Fibroblast of gingiva (primary cell): ENCODE measurements at places on chromosomes 7 and 10.

DNA sequence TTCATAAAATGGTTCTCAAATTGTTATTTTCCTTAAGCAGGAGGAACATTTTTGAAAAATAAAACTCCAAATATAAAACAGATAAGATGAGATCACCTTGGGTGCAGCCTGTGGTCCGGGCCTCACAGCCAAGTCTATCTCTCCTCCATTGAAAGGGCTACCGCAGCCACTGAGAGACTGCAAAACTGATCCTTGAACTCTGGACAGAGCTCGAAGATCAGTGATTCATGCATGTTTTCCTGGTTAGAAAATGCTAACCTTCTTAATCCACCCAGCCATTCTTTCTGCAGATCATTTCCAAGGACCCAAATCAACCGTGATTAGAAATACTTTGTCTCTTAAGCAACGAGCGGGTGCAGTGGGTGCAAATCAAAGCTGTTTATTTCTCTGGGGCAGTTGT is 378.8 kb downstream of the PLXDC2 start:
- DNase-seq, result no peak

DNA sequence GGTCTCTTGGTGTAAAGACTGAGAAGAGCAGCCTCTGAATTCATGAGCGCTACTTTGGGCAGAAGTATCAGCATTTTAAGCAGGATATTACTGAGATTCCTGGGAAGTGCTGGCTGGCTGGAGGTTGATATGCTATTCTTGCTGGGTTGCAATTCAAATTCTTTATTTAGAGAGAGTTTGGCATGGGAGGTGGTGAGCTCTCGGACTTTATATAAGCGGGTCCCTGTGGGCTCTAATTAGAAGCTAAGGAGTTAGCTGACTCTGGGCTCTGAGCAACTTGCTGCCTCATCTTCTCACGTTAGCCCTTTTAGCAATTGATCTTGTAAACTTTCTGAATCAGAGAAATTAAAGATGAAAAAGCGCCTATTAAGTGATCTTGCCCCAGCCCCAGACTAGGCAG is 430.9 kb downstream of the SORCS3 start:
- no peak for DNase-seq

- DNase-seq, result no peak
Measured at GRCh38 chr10:110903280-110904278, 15.4 kb downstream of the BBIP1 start.

- no peak for DNase-seq
Measured at GRCh38 chr10:130807721-130808120, 503.8 kb downstream of the TCERG1L start.

DNA sequence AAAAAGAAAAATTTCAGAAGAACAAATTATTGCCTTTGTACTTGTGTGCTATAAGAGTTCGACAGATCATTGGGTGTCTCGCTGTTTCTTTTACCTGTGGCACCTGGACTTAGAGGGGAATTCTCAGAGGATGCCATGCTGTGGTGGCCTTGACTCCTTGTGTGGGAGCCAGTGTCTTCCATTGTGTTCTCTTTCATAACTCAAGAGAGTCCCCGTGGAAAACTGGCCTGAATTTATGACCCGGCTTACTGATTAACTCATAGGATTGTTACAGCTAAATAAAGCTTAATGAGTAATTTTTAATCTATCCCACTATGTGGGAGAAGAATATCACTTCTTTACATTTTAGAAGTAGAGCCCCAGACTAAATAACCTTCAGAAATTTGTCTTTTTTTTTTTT is 54.5 kb downstream of the UBE3C start:
- DNase-seq, result no peak

DNA sequence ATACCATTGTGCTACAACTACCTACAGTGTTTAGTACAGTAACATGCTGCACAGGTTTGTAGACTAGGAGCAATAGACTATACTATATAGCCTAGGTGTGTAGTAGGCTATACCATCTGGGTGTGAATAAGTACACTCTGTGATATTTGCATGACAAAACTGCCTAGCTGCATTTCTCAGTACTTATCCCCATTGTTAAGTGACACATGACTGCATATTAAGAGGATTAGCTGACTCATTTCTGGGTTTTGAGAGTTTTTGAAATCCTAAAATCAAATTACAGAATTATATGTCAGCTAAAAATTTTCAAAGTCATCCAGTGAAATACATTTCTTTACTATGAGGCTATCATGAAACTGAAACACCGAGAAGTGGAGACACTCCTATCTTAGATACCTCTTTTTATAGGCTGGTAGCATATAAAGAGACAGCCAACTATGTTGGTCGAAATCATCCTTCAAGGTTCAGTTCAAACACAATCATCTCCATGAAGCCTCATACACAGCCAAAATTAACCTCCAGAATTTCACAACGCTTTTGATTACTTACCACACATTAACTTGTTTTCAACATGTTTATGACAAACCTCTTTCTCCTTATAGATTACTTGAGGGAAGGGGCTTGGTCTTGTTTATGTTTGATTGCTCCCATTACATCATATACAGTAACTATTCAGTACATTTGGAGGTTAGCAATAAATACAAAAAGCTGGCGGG is 89.8 kb upstream of the ANK3 start:
- peak; percentile 5 for DNase-seq

DNA sequence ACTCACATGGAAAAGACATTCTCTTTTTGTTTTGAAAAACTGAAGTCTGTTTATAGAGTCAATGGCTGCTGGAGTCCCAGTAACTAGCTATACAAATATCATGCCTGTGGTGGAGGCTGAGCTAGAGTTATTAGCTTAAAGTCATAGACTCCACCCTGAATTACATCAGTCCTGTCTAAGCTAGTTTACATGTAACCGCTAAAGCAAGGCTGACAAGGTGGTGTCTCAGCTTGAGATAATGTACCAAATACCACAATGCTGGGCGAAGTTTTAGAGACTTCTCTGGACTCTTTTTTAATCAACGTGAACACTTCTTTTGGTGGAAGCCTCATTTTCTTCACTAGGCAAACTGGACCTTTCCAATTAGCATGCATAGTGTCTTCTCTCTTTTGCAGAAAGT is 219.4 kb downstream of the ANK3 start:
- no peak for DNase-seq

DNA sequence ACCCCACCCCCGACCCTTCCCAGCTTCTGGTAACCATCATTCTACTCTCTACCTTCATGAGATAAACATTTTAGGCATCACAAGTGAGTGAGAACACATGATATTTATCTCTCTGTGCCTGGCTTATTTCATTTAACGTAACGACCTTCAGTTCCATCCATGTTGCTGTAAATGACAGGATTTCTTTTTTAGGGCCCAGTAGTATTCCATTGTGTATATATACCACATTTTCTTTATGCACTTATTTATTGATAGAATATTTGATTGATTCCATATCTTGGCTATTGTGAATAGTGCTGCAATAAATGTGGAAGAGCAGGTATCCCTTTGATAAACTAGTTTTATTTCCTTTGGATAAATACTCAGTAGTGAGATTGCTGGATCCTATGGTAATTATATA is 112.7 kb downstream of the CREB5 start:
- no peak for DNase-seq

GRCh38 chr7:117279931-117280557 is 42.8 kb downstream of the WNT2 start:
- peak; percentile 21 for DNase-seq

- no peak for DNase-seq
Measured at GRCh38 chr7:154884348-154884920, 118.5 kb downstream of the PAXIP1 start.

- DNase-seq, result peak; percentile 4
Measured at GRCh38 chr7:32670110-32671025, 175.1 kb downstream of the AVL9 start.

- DNase-seq, result no peak
Measured at GRCh38 chr7:2066251-2066919, 166.4 kb downstream of the MAD1L1 start.

DNA sequence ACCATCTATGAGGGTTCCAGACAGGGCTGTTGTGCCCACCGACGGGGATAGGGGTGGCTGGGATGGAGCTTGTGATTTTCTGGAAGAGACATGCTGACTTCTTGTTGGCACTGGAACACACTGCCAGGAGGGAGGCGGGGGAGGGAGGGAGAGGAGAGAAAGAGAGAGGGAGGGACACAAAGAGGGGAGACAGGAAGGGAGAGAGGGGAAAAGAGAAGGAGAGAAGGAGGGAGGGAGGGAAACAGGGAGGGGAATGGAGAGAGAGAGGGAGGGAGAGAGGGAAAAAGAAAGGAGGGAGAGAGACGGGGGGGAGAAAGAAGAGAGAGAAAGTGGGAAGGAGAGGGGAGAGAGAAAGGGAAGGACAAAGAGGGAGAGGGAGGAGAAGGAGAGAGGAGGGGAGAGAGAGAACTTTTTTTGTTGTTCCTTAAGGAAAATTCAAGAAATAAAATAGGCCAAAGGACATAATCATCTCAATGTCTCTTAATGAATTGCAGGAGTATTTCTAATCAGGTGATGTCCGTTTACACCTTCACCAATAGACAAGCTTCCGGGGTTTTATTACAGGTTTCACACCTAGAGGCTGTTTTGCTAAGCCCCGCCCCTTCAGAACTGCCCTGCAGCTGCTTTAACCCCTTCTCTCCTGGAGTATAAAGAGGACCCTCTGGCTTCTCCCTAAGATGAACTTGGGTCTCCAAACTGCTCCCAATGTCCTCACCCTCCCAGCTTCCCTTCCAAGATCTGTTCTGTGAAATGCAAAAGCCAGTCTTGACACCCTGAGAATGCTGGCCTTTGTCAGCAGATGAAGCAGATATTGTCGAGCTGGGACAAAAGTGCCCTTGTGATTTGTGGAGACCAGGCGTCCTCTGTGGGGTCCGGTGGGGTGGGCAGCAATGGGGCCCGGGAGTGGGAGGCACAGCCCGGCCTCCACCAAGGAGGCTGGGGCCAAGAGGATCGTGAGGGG is 82.0 kb upstream of the GTF2IRD1 start:
- no peak for DNase-seq

- DNase-seq, result no peak
Measured at GRCh38 chr10:543131-543530, 146.3 kb downstream of the DIP2C start.

- peak; percentile 26 for DNase-seq
Measured at GRCh38 chr7:139618482-139619366, 95.2 kb downstream of the CLEC2L start.

- no peak for DNase-seq
Measured at GRCh38 chr7:106915873-106916272, 50.8 kb downstream of the PIK3CG start.

- DNase-seq, result no peak
Measured at GRCh38 chr7:25951414-25952260, 200.4 kb upstream of the NFE2L3 start.

GRCh38 chr10:75428434-75429158 is 2.8 kb upstream of the LRMDA start:
- DNase-seq, result no peak

- DNase-seq, result peak; percentile 75
Measured at GRCh38 chr10:75399461-75400162, 2.0 kb downstream of the ZNF503 start.

- DNase-seq, result no peak
Measured at GRCh38 chr10:114406455-114406854, 2.2 kb upstream of the AFAP1L2 start.

DNA sequence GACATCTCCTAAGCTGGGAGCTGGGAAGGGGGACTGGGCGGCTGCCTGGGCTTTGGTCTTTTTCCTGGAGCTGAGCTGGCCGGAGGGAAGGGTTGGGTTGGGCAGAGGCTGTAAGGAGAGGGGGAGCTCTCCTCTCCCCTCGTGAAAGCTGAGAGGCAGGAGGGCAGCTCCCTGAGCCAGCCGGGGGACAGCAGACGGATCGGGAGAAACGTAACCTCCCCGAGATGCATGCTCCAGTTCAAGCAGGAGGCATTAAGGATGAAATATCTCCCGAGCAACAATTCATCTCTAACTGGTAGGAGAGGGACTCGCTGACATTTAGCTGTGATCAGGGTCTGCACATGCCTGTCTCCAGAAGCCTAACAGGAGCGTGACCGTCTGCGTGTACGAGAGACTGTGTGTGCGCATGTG is 19.9 kb upstream of the LBX1 start:
- DNase-seq, result no peak

GRCh38 chr7:70554646-70555045 is 577.3 kb upstream of the GALNT17 start:
- no peak for DNase-seq
